Activated CD8-positive, alpha-beta memory T cell treated with anti-CD3 and anti-CD28 coated beads, Interleukin-2, amount 50 U/mL, for 4 hours (primary cell): ENCODE measurements at places on chromosomes 5 and 9.

DNA sequence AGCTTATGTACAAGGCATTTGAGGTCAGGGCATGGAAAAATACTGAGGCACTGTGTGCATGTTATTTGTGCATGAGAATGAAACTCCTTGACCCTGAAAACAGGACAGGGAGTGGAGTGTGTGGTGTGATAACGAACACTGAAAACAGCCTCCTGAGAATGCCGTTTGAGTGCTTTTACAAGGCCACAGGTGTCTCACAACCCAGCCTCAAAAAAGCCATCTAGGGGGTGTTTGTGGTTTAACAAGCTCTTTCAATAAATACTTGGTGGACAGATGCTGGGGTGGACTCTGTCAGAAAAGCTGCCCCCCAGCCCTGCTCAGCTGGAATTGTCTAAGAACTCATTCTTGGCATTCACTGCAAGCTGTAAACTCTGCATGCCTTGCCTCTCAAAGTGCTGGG, 94.0 kb upstream of the SLC25A48 start:
- DNase-seq: no peak

- DNase-seq: no peak
These were observed 332.9 kb downstream of the CWC27 start for GRCh38 chr5:65101632-65102100.

DNA sequence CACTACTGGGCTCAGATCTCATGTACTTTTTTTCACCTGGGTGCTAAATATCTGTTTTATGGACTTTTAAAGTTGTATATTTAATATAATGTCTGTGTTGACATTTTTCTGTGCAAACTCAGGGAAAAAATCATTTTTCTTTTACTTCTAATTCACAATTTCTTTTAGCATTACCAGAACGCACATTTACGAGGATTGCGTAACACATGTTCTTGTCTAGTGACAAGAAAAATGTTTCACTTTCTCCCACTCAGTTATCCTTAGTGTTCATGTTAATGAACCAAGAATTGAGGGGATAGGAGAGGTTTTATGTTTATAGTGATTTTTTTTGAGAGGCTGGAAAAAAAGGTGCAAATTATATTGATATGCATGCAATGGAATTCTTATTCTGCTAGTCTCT, 86.3 kb upstream of the PJA2 start:
- DNase-seq: no peak

DNA sequence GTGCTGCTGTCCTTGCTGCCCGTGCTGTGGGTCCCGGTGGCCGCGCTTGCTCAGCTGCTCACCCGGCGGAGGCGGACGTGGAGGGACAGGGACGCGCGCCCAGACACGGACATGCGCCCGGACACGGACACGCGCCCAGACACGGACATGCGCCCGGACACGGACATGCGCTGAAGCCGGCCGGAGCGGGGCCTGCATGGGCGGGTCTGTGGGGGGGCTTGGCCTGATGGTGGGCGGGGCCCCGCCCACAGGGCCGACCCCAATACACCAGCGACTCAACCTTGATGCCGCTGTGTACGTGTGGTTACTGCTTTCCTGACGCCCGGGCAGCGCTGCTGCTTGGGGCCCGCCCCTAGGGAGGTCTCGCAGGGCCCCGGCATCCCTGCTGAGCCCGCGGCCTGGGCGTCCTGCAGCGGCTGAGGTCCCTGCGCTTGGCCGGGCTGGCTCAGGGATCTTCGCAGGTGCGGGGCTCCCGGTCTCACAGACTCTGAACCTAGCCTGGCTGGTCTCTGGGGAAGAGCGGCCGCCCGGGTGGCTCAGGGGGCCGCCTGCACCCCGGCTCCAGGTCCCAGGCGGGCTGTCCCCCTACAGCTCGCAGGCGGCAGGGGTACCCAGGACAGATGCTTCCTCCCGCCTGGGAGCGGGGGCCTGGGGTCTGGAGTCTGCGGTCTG, 20.9 kb downstream of the SLC6A18 start:
- DNase-seq: no peak

DNA sequence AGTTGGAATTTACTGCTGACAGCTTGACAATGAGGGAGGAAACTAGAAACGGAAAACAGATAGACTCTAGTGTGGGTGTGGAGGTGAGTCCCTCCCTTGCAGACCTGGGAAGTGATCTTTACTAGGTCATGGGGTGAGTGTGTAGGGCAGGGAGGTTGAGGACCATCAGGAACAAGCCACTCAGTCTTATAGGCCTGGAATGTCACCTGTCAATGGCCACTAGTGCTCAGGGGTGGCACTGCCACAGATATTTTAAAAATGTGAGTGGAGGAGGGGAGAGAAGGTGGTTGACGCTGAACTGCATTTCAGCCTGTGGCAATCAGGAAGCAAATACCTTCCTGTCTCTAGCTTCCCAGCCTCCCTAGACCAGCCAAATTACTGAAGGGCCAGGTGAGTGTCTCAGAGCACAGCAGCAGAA, 9.0 kb downstream of the OR2S2 start:
- no peak for DNase-seq

GRCh38 chr5:132787076-132787475, 10.0 kb upstream of the SEPTIN8 start:
- no peak for DNase-seq

GRCh38 chr9:105958587-105958986, 264.2 kb downstream of the TMEM38B start:
- DNase-seq: no peak

GRCh38 chr5:50873595-50874277, 207.3 kb downstream of the PARP8 start:
- no peak for DNase-seq

DNA sequence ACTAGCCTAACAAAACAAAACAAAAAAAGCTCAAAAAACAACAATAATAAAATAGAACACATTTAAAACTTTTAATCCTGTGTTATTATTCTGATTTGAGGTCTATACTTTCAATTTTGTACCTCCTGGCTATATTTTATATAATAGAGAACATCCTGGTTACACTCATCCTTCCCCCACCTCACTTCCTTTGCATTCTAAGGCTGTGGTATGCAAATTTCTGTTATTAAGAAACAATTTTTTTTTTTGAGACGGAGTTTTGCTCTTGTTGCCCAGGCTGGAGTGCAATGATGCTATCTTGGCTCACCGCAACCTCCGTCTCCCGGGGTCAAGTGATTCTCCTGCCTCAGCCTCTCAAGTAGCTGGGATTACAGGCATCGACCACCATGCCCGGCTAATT, 3.1 kb upstream of the RPL37 start:
- DNase-seq: no peak

- DNase-seq: no peak
These were observed 119.1 kb downstream of the VAV2 start for GRCh38 chr9:133873009-133873408.

- DNase-seq: no peak
These were observed 34.5 kb upstream of the SPARC start for GRCh38 chr5:151721087-151721646.

- no peak for DNase-seq
These were observed at the start of gene RNF183 for GRCh38 chr9:113302792-113303418. RNF183 (minus strand) TSS chr9:113303376; CDS start chr9:113298184, 5,192 bp downstream.

DNA sequence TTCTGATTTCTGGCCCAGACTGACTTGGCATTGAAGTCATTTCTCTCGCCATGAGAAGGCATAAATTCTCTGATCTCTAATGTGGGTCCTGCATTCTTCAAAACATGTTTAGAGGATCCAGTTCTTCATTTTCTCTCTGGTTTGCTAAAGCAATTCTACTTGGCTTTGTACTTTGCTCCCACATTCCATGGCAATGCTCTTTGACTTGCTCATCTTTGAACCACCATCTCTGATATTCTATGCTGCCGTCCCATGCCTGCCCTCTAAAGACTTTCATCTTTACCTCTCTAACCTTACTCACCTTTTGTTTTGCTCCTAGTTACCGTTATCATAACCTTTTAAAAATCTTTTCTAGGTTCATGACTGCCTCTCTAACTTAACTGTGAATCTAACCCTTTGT, 366.9 kb downstream of the KIF4B start:
- DNase-seq: no peak

- no peak for DNase-seq
These were observed 61.6 kb upstream of the SPTLC1 start for GRCh38 chr9:92176800-92177185.

GRCh38 chr5:133525126-133525525, 87.2 kb downstream of the FSTL4 start:
- no peak for DNase-seq

DNA sequence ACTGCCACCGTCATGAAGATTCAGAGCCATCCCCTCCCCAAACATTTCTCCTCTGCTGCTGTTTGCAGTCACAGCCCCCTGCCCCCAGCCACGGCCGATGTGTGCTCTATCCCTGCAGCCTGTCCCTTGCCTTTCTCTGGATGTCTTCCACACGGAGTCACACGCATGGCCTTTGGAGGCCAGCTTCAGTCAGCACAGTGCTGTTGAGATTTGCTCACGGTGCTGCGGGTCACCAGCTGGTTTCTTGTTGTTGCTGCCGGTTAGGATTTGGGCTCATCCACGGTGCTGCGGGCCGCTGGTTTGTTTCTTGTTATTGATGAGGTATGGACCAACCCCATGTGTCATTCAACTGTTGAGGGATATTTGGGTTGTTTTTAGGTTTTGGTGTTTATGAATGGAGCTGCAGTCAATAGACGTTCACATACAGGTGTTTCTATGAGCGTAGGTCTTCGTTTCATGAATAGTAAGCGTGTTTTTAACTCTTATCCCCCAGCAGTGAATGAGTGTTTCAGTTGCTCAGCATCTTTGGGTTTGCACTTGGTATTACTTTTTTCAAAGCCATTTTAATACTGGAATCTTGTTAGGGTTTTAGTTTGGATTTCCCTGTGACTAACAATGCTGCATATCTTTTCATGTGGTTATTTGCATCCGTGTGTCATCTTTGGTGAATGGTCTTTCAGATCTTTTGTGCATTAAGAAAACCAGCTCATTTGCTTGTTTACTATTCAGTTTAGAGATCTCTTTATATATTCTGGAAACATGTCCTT, 57.6 kb downstream of the AHRR start:
- peak; percentile 13 for DNase-seq

DNA sequence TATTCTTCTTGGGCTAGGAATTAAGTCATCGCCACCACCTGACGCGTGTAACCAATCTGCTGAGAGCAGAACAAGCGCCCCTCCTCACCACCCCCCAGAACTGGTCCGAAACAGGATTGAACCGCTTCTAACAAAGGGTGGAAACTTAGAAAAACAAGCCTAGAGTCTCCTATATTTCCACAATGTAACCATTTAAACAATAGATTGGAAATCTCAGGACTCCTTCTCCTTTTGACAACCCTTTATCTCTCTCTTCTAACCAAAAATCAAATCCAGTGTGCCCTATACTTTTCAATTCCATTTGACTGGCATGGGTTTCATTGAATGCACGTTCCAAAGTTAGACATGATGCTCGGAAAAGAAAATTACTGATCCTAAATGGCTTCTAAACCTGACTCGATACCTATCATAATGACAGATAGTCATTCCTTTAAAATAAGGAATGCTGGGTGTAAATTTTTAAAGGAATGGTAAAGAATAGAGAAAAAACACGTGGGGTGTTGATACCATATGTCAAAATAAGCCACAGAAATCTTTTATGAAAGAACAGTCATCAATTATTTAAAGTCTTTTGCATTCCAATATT, 1.2 kb downstream of the ARRDC3 start:
- DNase-seq: peak; percentile 71

GRCh38 chr5:82277613-82277986, 554 bp downstream of the RPS23 start:
- no peak for DNase-seq

DNA sequence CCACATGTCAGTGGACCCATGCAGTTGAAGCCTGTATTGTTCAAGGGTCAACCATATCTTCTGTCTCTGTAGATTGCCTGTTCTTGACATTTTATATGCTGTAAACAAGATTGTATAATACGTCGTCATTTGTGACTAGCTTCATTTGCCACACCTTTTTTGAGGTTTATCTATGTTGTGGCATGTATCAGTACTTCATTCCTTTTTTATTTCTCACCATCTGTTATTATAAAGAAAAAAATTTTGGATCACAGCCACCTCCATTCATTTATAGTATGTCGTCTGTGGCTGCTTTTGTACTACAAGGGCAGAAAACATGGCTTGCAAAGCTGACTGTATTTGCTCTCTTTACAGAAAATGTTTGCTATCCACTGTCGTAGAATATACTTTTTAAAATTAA, 72.4 kb downstream of the TEK start:
- no peak for DNase-seq

- DNase-seq: no peak
These were observed 86.1 kb upstream of the ADAMTS2 start for GRCh38 chr5:179431221-179431824.

DNA sequence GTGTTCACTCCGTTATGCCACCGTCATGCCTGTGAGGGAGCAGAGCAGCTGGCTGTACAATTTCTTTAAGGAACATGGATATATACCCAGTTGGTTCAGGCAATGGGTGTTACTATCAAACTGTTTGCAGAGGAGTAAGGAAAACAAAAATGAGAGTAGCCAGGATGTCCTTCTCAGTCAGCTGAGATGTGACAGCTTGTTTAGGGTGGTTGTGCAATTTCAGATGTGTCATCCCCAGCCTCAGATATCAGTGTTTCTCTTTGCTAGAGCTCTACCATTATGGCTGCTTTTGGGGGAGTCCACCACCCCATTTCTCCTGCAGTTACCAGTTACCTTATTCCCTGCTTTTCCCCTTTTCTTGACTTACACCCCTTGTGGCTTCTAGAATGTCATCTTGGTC, 135.2 kb upstream of the SLC24A2 start:
- DNase-seq: no peak

- no peak for DNase-seq
These were observed 66.4 kb downstream of the IL31RA start for GRCh38 chr5:55917402-55918086.

DNA sequence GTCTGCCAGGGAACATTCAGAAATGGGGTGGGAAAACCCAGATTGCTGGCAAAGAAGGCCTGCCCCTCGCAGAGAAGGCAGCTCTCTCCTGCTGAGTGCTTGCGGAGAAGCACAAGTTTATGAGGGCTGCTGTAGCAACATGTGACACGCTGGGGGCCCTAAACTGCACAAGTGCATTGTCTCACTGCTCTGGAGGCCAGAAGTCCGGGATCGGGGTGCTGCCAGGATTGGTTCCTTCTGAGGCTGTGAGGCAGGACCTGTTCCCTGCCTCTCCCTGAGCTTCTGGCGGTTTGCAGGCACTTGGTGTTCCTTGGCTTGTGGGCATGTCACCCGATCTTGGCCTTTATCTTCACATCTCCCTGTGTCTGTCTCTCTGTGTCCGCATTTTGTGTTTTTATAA, 75.6 kb upstream of the NEURL1B start:
- DNase-seq: no peak

- DNase-seq: no peak
These were observed 25.9 kb downstream of the ROPN1L start for GRCh38 chr5:10467281-10468198.

GRCh38 chr9:120971938-120972337, 45.3 kb upstream of the TRAF1 start:
- DNase-seq: no peak

DNA sequence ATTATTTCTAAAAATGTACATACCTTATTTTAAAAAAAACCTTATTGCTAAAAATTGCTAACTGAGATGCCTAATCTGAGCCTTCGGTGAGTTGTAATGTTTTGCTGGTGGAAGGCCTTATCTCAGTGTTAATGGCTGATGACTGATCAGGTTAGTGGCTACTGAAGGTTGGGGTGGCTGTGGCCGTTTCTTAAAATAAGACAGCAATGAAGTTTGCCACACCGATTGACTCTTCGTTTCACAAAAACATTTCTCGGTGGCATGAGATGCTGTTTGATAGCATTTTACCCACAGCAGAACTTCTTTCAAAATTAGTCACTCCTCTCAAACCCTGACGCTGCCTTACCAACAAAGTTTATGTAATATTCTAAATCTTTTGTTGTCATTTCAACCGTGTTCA, 14.7 kb downstream of the CENPK start:
- DNase-seq: no peak
